ENCODE measurements at places on chromosomes 4 and X. TPM values are rescaled to one million over a fixed set of nuclear protein-coding genes. Genes with fewer than 3 reads are reported as not detected.

The RASGEF1B gene
- 0.51 TPM for total RNA-seq

The GATA1 gene
- not detected for total RNA-seq

The TMEM150C gene
- total RNA-seq = 1.2 TPM

The HHIP gene
- under 0.01 TPM for total RNA-seq

The VCX2 gene
- not detected for total RNA-seq

The ZNF280C gene
- 4.1 TPM for total RNA-seq

The SYP gene
- 0.17 TPM for total RNA-seq

The VSIG1 gene
- not detected for total RNA-seq

The TRO gene
- total RNA-seq = 13.0 TPM

The DCAF12L2 gene
- not detected for total RNA-seq

The FRMPD4 gene
- 0.50 TPM for total RNA-seq

The TET2 gene
- total RNA-seq = 5.4 TPM

The DCX gene
- total RNA-seq = not detected

The XAGE1B gene
- not detected for total RNA-seq

The UGT2A3 gene
- not detected for total RNA-seq

The SERPINA7 gene
- not detected for total RNA-seq

Data from fibroblast of lung (primary cell).